Stimulated activated CD8-positive, alpha-beta memory T cell treated with anti-CD3 and anti-CD28 coated beads, Interleukin-4, amount 100 ng/mL, for 4 hours (primary cell): ENCODE measurements at places on chromosomes 6 and 20.
A peak's percentile ranks its signal among the peaks of the same experiment; 100 is the strongest.

GRCh38 chr6:10390495-10391298 is 24.2 kb downstream of the TFAP2A start:
- DNase-seq = no peak

DNA sequence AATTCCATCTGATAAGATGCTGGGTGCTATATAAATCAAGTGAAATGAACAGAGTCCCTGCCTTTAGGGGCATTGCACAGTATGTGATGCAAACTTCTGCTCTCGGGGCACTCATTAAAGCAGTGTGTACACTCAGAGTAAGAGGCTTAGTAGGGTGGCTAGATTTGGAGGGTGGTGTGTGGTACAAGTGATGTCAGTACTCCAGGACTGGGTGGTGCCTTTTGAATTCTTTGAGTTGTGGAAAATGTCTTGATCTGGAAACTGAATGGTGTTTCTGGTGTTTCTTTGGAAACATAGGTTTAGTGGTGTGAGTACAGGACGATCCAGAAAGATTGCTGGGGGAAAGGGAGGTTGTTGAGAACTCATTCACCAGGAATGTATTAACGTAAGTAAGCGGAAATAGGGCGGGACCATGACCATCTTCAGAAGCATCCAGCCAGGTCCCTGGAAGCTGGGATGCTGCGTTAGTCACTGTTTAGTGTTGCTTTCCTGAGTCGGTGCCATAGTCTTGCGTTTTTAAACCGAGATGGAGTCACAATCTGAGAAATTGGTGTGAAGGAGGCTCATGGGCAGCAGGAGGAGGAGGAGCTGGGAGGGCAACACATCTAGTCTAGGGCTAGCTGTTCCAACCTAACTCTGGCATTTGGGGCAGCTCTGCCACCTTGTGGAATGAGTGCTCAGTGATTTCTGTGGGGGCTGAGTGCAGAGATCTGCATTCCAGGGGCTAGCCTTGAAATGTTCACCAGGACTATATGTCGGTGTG is 70.3 kb downstream of the SCAND1 start:
- peak; percentile 17 for DNase-seq

- peak; percentile 7 for DNase-seq
These were observed 222.0 kb upstream of the PDE10A start for GRCh38 chr6:165884813-165885765.

DNA sequence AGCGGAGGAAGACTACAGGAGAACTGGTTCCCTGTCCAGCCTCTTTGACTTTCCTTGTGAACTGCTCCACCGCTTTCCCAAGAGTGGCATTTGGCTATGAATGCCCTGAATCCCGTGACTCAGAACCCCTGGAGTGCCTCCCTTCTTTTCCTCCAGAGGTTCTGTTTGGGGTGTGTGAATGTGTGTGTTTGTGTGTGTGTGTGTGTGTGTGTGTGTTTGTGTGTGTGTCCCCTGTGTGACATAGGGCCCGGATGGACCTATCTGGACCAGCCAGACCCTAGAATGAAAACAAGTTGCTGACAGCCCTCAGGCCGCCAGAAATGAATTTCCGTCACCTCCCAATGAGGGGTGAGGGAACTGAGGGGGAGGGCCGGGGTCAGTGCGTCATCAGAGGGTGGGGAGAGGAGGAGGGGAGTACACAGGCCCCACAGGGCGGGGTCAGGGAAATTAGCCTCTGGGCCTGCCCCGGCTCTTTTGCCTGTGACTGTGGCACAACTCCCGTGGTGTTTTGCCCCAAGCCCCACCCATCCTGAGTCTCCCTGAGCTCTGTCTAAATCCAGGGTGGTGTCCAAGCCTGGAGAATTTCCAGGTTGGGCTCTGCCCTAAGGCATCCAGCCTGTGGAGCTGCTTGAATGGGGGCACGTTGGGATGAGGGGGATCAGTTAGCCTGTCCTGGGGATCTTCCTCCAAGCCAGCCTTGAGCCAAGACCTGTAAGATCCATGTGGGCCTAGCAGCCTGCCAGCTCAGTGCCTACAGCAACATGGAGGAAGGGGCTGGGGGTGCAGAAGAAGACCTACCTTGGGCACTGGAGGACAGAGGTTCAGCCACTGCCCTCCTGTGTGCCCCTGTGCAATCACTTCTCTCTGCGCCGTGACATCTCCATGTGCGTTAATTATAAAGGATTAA is 15.2 kb upstream of the MRPS18A start:
- no peak for DNase-seq

DNA sequence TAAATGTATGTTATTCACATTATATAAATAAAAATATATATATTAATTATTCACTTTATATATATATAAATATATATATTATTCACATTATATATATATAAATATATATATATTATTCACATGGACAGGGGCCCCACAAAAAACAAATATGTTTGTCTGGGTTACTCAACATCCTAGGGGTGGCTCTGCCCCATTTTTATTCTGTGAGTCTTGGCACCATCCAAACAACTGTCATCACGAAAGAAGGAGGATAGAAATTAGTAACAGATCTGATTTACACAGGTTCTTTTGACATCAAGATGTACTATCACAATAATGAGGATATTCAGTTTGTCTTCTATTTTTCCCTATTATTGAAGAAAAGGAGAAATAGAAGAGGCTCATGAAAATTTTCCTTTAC is 187.3 kb downstream of the GPX5 start:
- DNase-seq = no peak

DNA sequence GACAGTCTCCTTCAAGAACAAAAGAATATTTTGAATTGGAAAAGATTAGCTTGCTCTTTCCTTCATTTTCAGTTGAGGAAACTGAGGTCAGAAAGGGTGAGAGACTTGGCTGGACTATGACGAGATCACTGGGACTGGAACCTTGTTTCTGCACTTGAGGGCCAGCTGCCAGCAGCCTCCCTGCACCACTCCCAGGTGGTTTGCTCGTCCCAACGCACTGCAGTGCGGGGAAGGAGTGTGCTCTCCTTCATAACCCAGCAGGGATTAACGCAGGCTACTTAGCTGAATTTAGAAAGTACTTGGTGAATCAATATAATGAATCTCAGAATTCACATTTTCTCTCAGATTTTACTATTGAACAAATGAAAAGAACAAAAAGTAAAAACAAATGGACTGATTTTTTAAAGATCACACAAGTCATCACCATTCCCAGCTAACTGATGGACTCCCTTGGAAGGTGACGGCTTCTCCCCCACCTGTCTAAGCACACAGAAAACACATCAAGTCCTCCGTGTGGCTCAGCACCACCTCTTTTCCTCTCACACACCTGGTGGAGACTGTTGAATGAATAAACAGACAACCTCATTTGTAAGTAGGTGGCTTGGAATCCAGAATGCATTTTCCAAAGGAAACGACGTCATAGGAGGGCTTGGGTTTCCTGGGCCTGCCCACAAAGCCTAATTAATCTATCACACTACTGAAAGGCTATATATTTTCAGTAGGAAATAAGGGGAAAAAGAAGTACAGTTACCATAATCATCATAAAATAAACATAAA is 121.0 kb downstream of the QRSL1 start:
- DNase-seq = no peak

DNA sequence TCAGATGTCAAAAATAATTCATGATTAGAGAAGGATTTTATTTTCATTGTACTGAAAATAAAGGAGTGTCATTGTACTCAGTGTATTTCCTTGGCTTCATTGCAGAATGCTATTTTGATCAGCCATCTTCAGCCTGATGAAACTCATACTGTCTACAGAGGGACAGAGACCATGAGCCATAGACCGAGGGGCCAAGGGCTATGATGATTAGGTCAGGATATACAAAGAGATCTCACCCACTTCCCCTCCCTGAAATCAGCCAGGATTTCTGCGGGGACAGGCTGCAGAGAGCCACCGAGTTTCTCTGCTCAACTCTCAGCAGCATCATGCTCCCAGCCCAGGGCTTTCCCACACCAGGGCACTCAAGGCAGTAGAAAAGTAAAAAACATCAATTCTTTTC is 47.0 kb downstream of the ALDH8A1 start:
- no peak for DNase-seq

DNA sequence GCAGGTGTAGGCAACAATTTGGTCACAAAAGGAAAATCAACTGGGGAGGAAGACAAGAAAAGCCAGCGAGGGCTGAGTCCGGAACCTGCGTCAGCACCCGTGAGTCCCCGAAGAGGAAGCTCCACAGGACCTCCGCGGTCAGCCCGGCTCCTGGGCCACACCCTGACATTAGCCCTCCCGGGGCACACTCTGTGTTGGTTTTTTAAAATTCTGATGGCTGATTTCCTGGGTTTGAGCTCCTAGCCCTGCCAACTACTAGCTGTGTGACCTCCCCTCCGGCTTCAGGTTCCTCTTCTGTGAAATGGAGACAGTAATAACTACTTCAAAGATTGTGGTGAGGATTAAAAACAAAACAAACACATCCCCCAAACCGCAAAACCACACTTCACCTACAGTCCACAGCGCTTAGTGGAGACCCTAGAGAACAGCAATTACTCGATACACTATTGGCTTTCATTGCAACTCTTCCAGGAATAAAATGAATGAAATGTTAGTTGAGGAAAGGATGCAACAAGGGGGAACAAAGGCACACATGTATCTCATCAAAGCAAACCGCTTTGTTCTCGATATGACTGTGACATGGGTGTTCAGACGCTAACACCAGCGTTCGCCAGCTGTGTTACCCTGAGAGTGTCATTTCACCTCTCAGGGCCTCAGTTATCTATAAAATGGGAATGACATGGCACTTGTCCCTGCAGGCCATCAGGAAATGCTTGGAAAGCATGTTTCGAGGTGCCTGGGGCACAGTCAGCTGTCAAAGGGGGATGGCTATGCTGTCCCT is 985 bp downstream of the ZBP1 start:
- DNase-seq = no peak

DNA sequence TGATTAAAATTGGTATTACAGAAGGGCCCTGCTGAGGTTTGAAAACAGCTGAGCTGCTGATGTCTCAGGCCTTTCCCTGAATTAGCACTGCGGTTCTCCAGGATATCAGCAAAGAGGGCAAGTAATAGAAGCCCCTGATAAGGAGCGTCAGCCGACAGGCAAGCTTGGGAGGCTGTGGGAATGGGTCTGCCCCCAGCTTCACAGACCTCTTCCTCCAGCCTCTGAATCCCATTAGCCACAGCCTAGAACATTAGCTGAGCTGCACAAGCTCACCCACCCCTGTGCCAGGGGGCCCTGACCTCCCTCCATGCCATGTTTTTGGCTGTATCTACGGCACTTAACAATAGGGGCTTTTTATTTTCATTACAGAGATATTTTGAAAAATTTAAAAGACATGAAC is 59.9 kb downstream of the VAPB start:
- DNase-seq = no peak

DNA sequence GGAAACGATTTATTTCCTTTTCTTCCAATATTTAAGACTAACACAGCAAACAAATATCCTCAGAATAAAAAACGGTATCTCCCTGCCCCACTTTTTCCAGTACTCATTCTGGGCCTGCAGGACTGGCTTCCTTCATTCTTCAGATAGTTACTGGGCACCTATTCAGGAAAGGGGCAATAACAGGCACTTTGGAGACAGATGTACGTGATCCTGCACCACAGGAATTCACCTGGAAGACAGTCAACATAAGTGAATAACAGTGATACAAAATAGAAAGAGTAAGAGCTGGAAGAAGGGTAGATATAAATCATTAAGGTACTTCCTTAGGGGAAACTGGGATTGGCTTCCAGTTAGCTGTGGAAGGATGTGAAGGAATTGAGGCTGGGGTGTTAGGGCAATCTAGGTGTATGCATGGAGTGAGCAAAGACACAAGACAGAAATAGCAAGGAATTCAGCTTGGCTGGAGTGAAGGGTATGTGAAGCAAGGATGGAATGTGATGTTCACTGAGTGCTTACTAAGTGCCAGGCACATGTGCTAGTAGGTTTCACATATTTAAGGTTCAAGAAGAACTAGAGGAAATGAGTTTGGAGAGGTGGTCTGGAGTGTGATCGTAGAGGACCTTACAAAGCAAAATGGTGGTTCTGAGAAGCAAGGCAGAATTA is 49.3 kb upstream of the FAM83C start:
- no peak for DNase-seq

GRCh38 chr6:127348028-127348661 is 4.7 kb upstream of the ECHDC1 start:
- no peak for DNase-seq

DNA sequence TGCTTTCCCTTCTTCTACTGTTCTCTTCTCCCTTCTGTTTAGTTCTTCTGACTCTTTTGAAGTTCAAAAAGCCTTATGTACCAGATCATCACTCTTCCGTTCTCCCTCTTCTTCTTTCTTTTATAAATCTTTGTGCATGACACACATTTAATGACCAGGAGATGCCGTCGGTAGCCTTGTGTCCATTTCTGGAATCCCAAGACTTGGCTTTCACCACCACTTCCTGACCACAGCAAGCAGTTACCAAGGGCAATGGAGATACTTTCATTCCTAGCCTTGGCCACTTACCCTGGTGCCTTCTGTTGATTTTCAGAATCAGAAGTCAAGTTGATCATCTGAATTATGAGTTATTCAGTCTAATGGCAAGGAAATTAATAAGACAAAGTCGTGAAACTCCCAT is 268.5 kb upstream of the QKI start:
- DNase-seq = no peak

DNA sequence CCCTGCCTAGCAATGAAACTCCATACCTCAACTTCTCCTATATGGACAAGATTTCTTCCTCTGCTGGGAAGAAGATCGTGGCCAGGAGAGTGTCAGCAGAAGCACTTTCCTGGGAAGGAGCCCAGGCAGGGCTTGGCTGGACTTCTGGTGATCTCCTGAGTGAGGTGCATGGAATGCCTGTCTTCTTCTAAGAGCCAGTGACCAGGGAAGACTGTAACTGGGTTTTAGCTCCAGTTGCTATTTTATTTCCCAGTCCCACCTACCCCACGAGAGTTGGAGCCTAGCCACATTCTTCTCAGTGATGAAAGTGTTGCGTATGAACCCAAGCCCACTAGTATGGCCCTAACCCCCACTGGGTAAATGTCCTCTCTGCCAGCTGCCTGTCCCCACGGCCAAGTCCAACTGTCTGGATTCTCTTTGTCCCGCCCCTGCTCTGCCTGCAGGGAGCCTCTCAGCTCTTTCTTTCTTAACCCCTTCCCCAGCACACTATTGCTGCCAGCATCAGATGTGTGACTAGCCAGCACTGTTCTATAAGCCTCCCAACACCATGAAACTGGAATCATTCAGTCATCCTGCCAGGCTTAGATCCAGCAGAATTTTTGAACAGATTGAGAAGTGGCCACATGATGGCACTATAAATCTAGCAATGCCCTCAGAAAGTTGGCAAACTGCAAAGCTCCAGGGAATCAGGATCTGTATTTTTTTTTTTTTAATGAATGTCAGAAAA is 69.8 kb upstream of the FAM184A start:
- DNase-seq = no peak

- no peak for DNase-seq
These were observed 9.7 kb downstream of the COL12A1 start for GRCh38 chr6:75196081-75196687.

- DNase-seq = no peak
These were observed 401 bp upstream of the TNFRSF21 start for GRCh38 chr6:47310131-47310480.
